ENCODE measurements at places on chromosomes 1 and 21. TPM values are rescaled to one million over a fixed set of nuclear protein-coding genes. Genes with fewer than 3 reads are reported as not detected.
A peak's percentile ranks its signal among the peaks of the same experiment; 100 is the strongest.

The TCEANC2 gene
- total RNA-seq, result 4.6 TPM

The ERMAP gene
- total RNA-seq, result 9.2 TPM

The NMNAT2 gene
- 0.50 TPM for total RNA-seq

The TMPRSS15 gene
- total RNA-seq, result not detected

The S100A2 gene
- total RNA-seq, result 3.0 TPM

The PIGR gene
- not detected for total RNA-seq

The DMRTA2 gene
- total RNA-seq, result not detected

The MTARC2 gene
- 3.1 TPM for total RNA-seq

- peaks cover 3% of the 10 kb centered on the region for H3K27me3 ChIP-seq
- H3K4me3 ChIP-seq, result no peak overlapping the region
- H3K27ac ChIP-seq, result no peak overlapping the region
- no peaks in the 10 kb centered on the region for H3K4me1 ChIP-seq
- no peak for DNase-seq
- no peaks in the 10 kb centered on the region for H3K36me3 ChIP-seq
These were observed 48.7 kb upstream of the DNAH14 start for GRCh38 chr1:224880593-224881307.

DNA sequence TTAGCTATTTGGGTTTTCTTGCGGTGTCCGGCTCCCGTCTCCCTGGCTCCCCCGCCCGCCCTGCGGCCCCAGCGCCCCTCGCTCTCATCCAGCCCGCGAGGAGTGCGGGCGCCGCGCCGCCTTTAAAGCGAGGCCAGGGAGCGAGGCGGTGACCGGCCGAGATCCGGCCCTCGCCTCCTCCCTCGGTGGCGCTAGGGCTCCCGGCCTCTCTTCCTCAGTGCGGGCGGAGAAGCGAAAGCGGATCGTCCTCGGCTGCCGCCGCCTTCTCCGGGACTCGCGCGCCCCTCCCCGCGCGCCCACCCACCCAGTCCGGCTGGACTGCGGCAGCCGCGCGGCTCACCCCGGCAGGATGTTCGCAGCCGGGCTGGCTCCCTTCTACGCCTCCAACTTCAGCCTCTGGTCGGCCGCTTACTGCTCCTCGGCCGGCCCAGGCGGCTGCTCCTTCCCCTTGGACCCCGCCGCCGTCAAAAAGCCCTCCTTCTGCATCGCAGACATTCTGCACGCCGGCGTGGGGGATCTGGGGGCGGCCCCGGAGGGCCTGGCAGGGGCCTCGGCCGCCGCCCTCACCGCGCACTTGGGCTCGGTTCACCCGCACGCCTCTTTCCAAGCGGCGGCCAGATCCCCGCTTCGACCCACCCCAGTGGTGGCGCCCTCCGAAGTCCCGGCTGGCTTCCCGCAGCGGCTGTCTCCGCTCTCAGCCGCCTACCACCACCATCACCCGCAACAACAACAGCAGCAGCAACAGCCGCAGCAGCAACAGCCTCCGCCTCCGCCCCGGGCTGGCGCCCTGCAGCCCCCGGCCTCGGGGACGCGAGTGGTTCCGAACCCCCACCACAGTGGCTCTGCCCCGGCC lies 492 bp downstream of the HLX start:
- peaks cover 25% of the 10 kb centered on the region for H3K27me3 ChIP-seq
- H3K27ac ChIP-seq, result peak overlapping the region; percentile 73
- peak; percentile 22 for DNase-seq
- peaks cover 4% of the 10 kb centered on the region for H3K4me1 ChIP-seq
- H3K4me3 ChIP-seq, result peak overlapping the region; percentile 65
- no peaks in the 10 kb centered on the region for H3K36me3 ChIP-seq

GRCh38 chr1:174939775-174940545 lies 59.8 kb upstream of the CACYBP start:
- no peaks in the 10 kb centered on the region for H3K36me3 ChIP-seq
- no peak for DNase-seq
- H3K27me3 ChIP-seq, result no peaks in the 10 kb centered on the region
- no peak overlapping the region for H3K4me3 ChIP-seq

DNA sequence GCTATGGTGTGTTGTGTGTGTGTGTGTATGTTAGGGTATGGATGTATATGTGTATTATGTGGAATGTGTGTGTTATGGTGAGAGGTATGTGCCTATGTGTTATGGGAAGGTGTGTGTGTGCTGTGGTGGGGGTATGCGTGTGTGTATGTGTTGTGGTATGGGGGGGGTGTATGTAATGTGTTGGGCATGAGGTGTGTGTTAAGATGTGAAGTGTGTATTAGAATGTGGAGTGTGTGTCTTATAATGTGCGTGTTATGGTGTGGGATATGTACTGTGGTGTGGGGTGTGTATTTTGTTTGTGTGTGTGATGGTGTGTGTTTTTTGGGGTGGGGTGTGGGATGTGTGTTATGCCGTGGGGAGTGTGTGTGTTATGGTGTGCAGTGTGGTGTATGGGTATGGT lies 242.5 kb downstream of the RHOU start:
- no peaks in the 10 kb centered on the region for H3K36me3 ChIP-seq
- no peak overlapping the region for H3K4me3 ChIP-seq
- H3K4me1 ChIP-seq, result no peaks in the 10 kb centered on the region
- H3K27ac ChIP-seq, result no peak overlapping the region

- H3K4me1 ChIP-seq, result peaks cover 14% of the 10 kb centered on the region
- peak overlapping the region; percentile 48 for H3K27ac ChIP-seq
- H3K4me3 ChIP-seq, result no peak overlapping the region
- peak; percentile 83 for DNase-seq
These were observed 9.7 kb downstream of the ATP2B4 start for GRCh38 chr1:203636291-203636690.

DNA sequence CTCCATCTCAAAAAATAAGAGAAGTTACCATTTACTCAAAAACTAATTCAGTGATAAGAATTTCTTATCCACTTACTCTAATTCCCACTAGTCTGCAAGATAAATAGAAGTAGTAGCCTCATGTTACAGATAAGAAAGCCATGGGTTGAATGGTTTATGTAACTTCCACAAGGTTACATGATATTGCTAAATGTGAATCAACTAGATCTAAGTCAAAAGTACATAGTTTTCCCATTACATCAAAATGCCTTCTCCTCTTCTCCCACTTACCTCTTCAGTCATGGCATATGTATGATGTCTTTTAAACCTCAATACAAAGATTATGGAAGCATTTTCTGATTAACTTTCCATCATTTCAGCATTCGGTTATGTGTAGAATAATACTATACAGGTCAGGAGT lies 108.5 kb downstream of the ASH1L start:
- no peak overlapping the region for H3K27ac ChIP-seq
- peaks cover 10% of the 10 kb centered on the region for H3K36me3 ChIP-seq
- no peak overlapping the region for H3K4me3 ChIP-seq
- H3K4me1 ChIP-seq, result peaks cover 17% of the 10 kb centered on the region

DNA sequence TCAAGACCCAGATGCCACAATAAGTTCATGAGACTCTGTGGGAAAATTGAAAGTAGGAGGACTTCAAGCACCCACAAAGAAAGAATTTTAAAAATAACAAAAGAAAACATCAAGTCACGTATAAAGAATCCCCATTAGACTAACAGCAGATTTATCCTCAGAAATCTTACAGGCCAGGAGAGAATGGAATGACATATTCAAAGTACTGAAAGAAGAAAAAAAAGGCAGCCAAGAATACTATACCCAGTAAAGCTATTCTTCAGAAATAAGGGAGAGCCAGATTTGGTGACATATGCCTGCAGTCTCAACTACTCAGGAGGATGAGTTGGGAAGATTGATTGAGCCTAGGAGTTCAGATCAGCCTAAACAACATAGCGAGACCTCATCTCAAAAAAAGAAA lies 84.3 kb upstream of the CD53 start:
- H3K36me3 ChIP-seq, result no peaks in the 10 kb centered on the region
- H3K4me3 ChIP-seq, result no peak overlapping the region
- no peak overlapping the region for H3K27ac ChIP-seq
- H3K27me3 ChIP-seq, result no peaks in the 10 kb centered on the region

GRCh38 chr1:230274254-230274653 lies 151.9 kb downstream of the PGBD5 start:
- H3K36me3 ChIP-seq, result peaks cover 16% of the 10 kb centered on the region
- H3K27me3 ChIP-seq, result no peaks in the 10 kb centered on the region
- H3K4me3 ChIP-seq, result no peak overlapping the region
- no peak overlapping the region for H3K27ac ChIP-seq
- no peak for DNase-seq
- H3K4me1 ChIP-seq, result peaks cover 9% of the 10 kb centered on the region

DNA sequence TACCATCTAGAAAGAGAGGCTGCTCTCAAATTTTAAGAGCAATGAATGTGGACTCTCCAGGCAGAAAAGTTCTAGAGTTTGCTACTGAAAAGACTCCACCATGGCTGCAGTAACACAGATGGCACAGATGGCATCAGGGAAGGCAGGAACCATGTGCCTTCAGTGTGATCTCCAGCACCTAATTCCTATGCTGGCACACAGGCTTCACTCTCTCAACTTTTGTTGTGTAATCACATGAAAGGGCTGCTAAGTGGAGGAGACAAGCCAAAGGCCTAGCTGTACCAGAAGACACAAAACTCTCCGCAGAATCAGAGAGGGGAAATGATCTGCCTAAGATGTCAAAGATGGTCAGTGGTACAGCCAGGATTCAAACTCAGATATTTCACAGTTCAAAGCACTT lies 31.1 kb downstream of the ERI3 start:
- H3K4me3 ChIP-seq, result no peak overlapping the region
- H3K27me3 ChIP-seq, result no peaks in the 10 kb centered on the region
- H3K27ac ChIP-seq, result no peak overlapping the region
- peaks cover 31% of the 10 kb centered on the region for H3K4me1 ChIP-seq
- H3K36me3 ChIP-seq, result no peaks in the 10 kb centered on the region

GRCh38 chr1:78102082-78102481 lies 56.3 kb downstream of the GIPC2 start:
- no peaks in the 10 kb centered on the region for H3K27me3 ChIP-seq
- peaks cover 39% of the 10 kb centered on the region for H3K4me1 ChIP-seq
- peak; percentile 95 for DNase-seq

DNA sequence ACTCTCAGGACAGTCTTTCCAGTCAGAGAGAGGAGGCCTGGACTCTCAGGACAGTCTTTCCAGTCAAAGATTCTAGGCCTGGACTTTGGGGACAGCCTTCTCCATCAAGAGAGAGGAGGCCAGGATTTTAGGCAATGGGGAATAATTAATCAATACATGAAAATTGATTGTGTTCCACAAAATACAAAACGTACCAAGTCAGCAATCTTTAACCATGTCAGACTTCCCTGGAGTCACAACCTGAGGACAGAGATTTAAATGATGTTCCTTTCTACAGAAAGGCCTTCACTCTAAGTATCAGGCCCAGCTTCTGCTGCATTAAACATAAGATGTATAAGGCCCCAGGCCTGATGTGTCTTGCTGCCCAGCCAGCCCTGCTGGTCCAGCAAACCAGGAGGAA lies 27.0 kb upstream of the GPR157 start:
- no peaks in the 10 kb centered on the region for H3K27me3 ChIP-seq
- no peak overlapping the region for H3K4me3 ChIP-seq
- no peak for DNase-seq
- H3K36me3 ChIP-seq, result peaks cover 26% of the 10 kb centered on the region
- no peaks in the 10 kb centered on the region for H3K4me1 ChIP-seq

DNA sequence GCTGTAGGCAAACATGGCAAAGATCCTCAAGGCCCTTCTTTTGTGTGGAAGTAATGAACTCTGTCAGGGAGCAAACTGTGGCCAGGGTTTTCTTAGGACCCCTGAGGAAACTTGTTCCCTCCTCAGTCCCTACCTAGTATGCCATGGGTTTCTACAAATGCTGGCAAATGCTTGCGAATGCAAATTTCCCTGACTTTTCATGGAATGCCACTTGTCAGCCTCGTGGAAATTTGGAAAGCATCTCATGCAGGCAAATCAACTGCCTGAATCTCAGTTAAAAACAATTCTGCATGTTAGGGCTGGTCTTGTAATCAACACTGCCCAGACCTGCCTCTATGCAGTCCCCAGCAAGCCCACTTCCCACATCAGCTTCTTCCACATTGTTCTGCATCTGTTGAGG lies 334.9 kb upstream of the AJAP1 start:
- H3K4me1 ChIP-seq, result no peaks in the 10 kb centered on the region
- no peak for DNase-seq
- H3K4me3 ChIP-seq, result no peak overlapping the region
- no peaks in the 10 kb centered on the region for H3K36me3 ChIP-seq

GRCh38 chr1:34794001-34794789 lies 1.4 kb downstream of the GJA4 start:
- peaks cover 19% of the 10 kb centered on the region for H3K27me3 ChIP-seq
- no peak for DNase-seq
- no peaks in the 10 kb centered on the region for H3K4me1 ChIP-seq
- no peak overlapping the region for H3K4me3 ChIP-seq
- H3K36me3 ChIP-seq, result no peaks in the 10 kb centered on the region

- DNase-seq, result peak; percentile 33
- peaks cover 12% of the 10 kb centered on the region for H3K4me1 ChIP-seq
- no peak overlapping the region for H3K4me3 ChIP-seq
- H3K27ac ChIP-seq, result no peak overlapping the region
- no peaks in the 10 kb centered on the region for H3K36me3 ChIP-seq
These were observed 475 bp upstream of the NPPB start for GRCh38 chr1:11858968-11859871.

- no peak overlapping the region for H3K4me3 ChIP-seq
- no peak for DNase-seq
- H3K36me3 ChIP-seq, result no peaks in the 10 kb centered on the region
These were observed 70.2 kb downstream of the DNM3 start for GRCh38 chr1:171911506-171911905.

DNA sequence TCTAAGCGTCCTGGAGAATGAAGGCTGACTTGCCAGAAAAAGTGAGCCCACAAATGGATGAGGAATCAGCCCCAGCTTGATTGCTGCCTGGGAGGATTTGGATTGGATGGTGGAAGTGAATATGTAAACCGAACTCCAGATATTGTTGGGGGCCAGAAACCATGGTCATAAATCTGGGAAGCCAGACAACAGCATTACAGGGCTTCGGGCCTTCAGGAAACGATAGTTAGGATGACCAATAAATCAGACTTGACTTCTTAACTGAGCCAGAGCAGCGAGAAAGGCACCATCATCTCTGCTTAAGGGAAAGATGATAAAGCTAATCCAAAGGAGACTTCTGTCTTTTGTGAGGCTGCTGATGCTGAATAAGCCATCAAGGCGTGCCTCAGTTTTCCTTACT lies 26.6 kb downstream of the FAM78B start:
- DNase-seq, result no peak
- H3K27me3 ChIP-seq, result peaks cover 4% of the 10 kb centered on the region
- H3K4me1 ChIP-seq, result peaks cover 4% of the 10 kb centered on the region
- H3K4me3 ChIP-seq, result no peak overlapping the region

- H3K27ac ChIP-seq, result no peak overlapping the region
- H3K4me3 ChIP-seq, result no peak overlapping the region
- no peaks in the 10 kb centered on the region for H3K27me3 ChIP-seq
- no peaks in the 10 kb centered on the region for H3K4me1 ChIP-seq
- H3K36me3 ChIP-seq, result no peaks in the 10 kb centered on the region
These were observed 155.1 kb downstream of the IGSF21 start for GRCh38 chr1:18262726-18263125.

DNA sequence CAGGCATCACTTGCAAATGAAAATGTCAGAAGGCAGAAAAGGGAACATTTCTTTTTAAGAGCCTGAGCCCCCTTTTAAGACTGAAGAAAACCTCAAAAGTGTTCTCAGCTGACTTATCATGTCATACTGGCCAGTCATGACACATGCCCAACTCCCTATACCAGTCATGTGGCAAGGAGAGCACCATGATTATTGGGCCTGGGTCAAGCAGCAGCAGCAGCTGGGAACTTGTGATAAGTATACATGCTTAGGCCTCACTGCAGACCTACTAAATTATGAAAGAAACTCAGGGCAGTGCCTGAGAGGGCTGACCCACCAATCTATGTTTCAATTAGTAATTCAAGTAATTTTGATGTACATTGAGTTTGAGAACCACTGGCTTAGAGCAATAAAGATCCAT lies 8.6 kb downstream of the RO60 start:
- H3K4me3 ChIP-seq, result no peak overlapping the region
- peaks cover 6% of the 10 kb centered on the region for H3K4me1 ChIP-seq
- no peaks in the 10 kb centered on the region for H3K27me3 ChIP-seq
